8988T (cell line): ENCODE measurements at places on chromosomes 4 and X.

GRCh38 chr4:171007618-171008390 lies 805.4 kb upstream of the GALNTL6 start:
- DNase-seq = no peak

DNA sequence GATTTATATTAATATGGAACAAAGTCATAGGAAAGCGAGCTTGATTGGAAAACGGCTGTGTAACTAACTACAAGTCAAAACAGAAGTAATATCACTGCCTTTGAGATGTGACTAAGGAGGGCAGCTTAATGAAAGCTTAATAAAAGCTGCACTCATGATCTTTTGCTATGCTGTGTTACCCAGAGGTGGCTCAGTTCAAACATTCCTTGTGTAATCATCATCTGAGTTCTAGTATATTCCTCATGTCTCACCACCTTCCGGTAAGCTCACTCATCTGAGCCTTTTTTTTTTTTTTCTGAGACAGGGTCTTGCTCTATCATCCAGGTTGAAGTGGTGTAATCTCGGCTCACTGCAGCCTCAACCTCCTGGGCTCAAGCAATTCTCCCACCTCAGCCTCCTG lies 5.0 kb downstream of the GRPEL1 start:
- no peak for DNase-seq

DNA sequence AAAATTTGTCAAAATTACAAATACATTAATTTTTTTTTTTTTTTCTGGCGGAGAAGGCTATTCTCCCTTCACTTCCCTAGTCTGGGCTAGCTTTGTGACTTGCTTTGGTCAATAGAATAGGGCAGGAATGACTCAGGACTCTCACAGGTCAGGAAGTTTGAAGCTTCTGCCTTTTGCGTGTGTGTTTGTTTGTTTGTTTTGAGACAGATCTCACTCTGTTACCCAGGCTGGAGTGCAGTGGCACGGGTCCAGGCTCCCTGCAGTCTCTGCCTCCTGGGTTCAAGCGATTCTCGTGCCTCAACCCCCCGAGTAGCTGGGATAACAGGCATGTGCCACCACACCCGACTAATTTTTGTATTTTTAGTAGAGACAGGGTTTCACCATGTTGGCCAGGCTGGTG lies 55.9 kb upstream of the USP9X start:
- DNase-seq = no peak

DNA sequence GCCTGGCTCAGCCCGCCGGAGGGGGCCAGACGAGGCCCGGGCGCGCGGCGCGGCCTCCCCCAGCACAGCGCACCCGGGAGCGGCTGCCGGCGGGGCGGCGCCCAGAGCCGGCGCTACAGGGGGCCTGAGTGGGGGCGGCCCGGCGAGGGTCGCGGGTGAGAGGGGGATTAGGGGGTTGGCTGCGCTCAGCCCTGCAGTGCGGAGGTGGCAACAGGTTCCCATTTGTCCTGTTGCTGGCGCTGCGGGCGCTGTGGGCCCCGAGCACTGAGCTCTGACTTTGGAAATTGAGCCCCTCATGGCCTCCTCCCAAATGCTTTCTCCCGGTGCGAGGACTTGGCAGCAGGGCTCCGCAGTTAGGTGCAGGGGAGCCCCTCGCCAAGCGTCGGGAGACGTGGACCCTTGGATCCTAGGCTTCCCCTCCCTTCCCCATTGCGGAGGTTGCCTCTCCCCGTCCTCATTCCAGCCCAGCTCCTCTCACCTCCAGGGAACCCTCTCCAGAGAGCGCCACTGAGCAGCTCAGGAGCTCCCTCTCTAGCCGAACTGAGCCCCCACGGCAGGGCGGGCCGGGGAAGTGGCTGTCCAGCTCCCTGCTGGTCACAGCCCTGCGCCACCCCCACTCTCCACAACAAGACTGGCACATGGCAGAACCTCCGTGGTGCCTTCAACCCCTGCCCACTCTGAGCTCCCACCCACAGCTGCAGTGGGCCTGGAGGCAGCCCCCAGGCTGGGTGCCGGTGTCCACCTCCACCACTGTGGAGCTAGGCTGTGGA lies 2.5 kb upstream of the DUSP9 start:
- DNase-seq = no peak

DNA sequence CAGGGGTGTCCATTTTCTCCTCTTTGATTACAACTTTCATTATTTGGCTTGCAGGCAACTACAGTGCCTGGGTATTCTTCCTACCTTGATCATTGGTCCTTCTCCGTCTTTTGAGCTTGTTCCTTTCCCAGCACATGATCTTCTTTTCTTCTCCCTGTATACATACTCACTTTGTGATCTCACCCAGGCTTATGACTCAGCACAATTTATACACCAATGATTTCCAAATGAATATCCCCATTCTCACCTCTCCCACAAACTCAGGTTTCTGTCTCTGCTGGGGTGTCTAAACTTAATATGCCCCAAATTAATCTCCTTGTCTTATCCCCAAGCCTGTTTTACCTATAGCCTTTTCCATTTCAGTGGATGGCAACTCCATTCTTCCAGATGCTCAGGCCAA lies 19.5 kb upstream of the C4orf54 start:
- DNase-seq = no peak
